ENCODE measurements at places on chromosomes 6 and 20.

- DNase-seq: no peak
Observed at GRCh38 chr6:85017352-85017751, 253.0 kb upstream of the TBX18 start.

GRCh38 chr6:115554060-115554459 is 506.6 kb downstream of the FRK start:
- no peak for DNase-seq

DNA sequence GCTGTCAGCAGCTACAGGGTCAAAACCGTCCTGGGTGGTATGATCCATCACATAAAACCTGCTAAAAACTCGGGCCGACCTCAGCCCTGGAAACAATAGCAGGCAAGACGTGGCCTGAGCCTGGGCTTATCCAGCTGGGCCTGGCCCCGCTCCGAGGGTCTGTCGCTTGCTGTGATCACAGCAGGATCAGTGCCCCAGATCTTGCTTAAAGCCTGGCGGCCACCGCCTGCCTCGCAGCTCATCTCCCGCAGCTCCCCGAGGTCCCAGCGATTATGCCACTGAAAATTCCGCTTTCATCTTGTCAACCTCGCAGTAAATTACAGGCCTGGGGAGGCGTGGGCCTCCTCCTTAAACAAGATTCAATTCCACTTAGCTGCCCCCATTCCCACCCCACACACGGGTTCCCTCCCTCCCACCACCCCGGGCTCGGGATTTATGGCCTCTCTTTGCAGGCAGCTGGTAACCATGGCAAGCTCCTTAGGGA is 40.1 kb downstream of the CDH22 start:
- DNase-seq: no peak

DNA sequence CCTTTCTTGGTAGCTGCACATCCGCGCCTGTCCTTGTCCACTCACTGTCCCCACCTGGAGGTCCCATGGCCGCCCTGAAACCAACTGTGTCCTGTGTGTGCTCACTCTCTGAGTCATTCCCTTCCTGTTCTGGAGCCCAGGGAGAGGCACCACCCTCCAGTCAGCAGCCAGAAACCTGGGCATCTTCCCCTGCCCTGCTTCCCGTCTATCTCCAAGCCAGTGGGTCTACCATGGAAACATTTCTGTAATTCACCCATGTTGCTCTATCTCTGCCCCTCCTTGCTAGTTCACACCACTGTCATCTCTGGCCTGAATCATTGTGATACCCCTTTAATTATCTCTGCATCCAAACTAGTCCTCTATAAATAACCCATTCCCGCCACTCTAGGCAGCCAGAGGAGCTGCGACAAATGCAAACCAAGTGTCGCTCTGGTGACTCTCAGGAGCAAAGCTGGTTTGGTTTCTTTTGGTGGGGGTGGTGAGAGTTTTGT is 28.8 kb upstream of the SYNJ2 start:
- no peak for DNase-seq

GRCh38 chr6:119985952-119986736 is 636.6 kb upstream of the MAN1A1 start:
- DNase-seq: no peak

DNA sequence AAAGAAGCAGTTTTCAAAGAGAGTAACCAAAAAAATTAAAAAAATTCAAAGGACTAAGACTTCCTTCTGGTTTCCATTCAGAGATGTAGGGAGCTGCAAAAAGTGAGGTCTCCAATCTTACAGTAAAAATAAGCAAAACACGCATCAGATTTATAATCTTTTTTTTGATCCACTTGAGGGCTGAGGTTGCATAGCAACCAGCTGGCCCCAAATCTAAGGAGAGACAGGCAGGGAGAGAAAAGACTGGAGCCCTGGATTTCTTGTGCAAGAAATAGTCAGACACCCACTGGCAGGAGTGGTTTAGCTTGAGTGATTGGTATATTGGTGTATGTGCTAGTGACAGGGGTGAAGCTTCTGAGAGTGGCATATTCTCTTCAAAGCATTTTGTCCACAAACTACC is 135.9 kb upstream of the FUT9 start:
- DNase-seq: no peak

GRCh38 chr6:130473886-130474285 is 108.1 kb downstream of the TMEM200A start:
- no peak for DNase-seq

GRCh38 chr20:25281541-25281991 is 33.7 kb downstream of the PYGB start:
- DNase-seq: no peak

- no peak for DNase-seq
Observed at GRCh38 chr20:57156011-57156729, 110.3 kb downstream of the BMP7 start.

GRCh38 chr6:195861-196360 is 96.4 kb upstream of the DUSP22 start:
- DNase-seq: no peak

DNA sequence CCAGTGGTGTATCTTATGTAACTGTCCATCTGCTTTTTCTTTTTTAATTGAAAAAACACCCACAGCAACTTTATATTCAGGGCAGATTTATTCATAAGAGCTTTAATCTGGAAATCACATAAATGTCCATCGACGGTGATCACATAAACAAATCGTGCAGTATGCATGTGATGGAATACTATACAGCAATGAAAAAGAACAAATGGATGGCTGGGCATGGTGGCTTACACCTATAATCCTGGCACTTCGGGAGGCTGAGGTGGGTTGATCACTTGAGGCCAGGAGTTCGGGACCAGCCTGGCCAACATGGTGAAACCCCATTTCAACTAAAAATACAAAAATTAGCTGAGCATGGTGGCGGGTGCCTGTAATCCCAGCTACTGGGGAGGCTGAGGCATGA is 39.1 kb downstream of the VSTM2L start:
- no peak for DNase-seq

DNA sequence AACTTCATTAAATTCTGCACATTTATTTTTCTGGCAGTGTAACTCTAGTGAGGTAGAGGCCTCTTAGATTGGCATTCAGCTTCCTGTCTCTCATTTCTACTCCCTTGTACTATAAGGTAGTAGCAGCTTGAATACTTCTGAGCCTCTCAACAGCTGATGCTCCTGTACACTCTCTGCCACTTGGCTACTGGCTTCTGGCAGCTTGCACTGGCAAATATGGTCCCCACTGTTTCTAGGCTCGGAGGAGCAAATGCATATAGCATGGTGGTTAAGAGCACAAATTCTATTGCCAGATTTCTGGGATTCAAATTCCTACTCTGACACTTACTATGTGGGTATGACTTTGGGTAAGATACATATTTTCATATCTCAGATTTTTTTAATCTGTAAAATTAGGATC is 292.8 kb upstream of the ADGRB3 start:
- DNase-seq: no peak

- DNase-seq: no peak
Observed at GRCh38 chr6:136144251-136145023, 105.7 kb downstream of the MTFR2 start.

DNA sequence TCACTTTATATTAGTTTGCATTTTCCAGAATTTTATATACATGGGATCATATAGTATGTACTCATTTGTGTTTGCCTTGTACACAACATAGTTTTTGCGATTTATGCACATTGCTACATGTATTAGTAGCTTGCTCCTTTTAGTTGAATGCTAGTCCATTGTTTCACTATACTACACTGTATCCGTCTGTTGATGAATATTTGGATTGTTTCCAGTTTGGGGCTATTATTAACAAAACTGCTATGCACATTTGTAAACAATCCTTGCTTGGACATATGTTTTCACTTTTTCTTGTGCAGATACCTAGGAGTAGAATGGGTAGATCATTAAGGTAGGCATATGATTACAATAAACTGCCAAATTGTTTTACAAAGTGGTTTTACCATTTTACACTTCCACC is 3.9 kb upstream of the LRRC1 start:
- no peak for DNase-seq

- DNase-seq: no peak
Observed at GRCh38 chr6:157841211-157841840, 18.3 kb downstream of the SNX9 start.

DNA sequence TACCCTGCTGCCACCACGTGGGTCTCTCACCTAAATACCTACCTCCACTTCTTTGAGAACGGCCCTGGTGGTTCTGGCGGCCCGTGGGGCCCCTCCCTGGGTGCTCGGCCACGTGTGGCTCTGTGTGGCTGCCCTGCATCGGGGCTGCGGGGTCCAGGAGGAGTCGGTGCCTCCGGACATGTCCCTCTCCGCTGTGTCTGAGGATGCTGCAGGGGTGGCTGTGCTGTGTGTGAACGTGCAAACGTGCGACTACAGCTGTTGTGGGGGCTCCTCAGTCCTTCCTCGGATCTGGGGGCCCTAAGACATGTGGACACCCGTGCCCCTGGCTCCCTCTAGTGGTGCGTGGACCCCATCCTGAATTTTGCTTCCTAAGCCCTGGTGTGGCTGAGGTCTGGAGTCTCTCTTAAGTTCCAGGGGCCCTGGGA is 691.8 kb downstream of the QKI start:
- DNase-seq: no peak

GRCh38 chr6:48754641-48755040 is 643.6 kb upstream of the PTCHD4 start:
- DNase-seq: no peak

DNA sequence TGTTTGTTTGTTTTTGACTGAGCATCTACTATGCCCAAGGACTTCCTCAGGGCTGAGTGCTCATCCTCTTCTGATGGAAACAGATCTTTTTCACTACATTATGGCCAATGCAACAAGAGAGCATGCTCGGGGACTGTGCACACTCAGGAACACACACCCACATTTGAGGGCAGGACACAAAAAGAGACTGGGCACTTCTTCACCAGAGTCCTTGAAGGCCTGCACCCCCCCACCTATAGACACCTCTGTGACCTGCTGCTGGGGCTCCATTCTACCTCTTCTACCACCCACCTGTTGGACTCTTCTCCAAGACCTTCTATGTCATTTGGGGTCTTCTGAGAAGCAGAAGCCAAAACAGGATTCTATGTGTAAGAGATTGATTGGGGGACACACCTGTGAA is 9.2 kb upstream of the MAFB start:
- DNase-seq: no peak
